Liver (tissue), 10 donors: ENCODE measurements at places on chromosomes 7 and 10. TPM values are rescaled to one million over a fixed set of nuclear protein-coding genes. Genes with fewer than 3 reads are reported as not detected.

PNLIPRP1 gene
- not detected for total RNA-seq

DNA sequence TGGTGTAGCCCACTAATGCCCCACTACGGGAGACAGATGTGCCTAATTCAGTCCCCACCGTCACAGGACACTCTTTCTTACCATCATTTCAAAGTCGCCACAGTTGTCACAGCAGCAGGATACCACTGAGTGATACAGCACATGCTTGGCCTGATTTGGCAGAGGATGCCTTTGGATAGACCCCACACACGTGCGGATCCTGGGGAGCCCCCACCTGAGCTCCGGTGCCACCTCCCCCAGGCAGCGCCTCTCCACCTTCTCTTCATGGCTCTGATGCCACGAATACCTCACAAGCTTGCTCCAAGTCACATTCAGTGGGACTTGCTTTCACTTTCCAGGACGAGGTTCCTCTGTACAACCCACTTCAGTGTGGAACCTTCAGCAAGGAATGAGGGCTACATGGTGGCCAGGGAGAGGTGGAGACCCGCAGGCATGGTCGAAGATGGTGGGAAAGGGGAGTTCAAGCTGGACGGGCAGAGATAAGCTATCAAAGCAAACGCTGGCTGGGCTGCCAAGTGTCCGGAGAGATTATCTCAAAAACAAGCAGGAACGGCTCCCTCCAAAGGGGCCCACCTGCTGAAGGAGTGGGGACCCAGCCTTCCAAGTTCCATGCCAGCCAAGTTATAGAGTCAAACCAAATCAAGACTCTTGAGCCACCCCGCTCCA lies 107.4 kb downstream of the ZRANB1 start:
- DNase-seq, result peak; percentile 75

GRCh38 chr10:29850371-29850770 lies 209.0 kb downstream of the JCAD start:
- DNase-seq, result no peak

- DNase-seq, result no peak
Measured at GRCh38 chr7:49635800-49636199, 137.6 kb upstream of the VWC2 start.

- DNase-seq, result no peak
Measured at GRCh38 chr10:132565516-132566209, 28.1 kb downstream of the INPP5A start.

GRCh38 chr7:11506417-11506816 lies 325.6 kb downstream of the THSD7A start:
- no peak for DNase-seq

DNA sequence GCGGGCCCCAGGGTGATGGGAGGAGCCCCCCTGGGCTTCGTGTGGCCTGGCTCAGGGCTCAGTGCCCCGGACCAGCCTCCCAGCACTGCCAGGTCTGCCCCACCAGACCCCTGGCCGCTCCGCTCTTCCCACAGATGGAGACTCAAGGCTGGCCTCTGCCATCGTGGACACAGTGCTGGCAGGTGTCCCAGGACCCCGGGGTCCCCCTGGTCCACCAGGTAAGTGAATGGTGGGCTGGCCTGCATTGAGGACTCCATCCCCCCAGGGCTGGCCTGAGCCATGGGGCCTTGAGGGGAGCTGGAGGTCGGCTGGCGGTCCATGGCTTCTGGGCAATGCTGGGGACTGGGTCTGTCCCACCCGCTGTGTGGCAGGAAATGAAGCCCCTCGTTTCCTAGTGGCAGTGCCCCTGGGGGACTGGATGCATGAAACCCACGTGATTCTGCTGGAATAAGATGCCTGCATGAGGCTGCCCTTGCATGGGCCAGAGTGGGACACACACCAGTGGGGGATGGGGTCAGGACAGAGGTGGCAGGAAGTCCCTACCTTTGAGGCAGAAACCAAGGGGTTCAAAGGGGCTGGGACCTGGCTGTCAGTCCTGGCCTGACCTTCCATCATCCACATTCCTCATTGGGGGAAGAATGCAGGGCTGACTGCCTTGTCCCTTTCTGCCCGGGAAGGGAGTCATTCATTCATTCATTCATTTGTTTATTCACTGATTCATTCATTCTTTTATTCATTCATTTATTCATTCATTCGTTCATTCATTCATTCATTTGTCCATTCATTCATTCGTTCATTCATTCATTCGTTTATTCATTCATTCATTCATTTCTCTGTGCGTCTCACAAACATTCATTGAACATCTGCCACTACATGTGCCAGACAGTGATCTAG lies 81.8 kb downstream of the MYL10 start:
- no peak for DNase-seq
